T-cell (primary cell): ENCODE measurements at places on chromosomes 6 and 20.

DNA sequence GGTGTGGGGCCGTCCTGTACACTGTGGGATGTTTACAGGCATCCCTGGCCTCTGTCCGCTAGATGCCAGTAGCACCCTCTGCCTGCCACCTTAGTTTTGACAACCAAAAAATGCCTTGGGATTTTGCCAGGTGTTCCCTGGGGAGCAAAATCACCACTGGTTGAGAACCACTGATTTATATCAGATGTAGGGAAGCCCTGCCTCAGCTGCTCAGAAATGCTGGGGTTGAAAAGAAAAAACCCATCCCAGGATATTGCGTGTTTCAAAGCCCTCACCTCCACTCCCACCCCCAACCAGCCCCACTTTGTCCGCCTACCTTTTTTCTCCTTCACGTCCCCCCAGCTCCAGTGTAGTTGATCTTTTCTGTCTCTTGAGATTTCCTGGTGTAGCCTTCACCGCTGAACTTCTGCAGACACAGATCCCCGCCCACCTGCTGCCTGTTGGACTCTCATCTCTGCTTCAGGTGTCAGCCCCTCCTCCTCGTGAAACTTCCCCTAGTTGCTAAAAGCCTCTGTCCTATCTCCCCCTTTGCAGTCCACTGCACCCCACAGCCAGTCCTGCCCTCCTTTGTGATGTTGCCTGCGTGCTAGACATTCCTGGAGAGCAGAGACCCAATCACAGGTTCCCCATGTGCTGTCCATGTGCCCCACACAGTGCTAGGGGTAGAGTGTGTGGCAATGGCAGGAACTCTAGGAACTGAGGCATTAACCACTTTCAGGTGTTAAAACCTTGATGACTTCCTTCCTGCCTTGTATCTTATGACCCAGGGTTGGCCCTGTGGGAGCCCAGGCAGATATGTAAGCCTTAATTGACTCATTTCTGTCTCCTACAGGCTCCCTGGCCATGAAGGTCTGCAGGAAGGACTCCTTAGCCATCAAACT lies 98.9 kb downstream of the TBC1D7 start:
- H3K36me3 ChIP-seq = no peaks in the 10 kb centered on the region
- no peak overlapping the region for H3K27ac ChIP-seq
- H3K4me1 ChIP-seq = peaks cover 22% of the 10 kb centered on the region
- no peaks in the 10 kb centered on the region for H3K27me3 ChIP-seq
- DNase-seq = no peak

DNA sequence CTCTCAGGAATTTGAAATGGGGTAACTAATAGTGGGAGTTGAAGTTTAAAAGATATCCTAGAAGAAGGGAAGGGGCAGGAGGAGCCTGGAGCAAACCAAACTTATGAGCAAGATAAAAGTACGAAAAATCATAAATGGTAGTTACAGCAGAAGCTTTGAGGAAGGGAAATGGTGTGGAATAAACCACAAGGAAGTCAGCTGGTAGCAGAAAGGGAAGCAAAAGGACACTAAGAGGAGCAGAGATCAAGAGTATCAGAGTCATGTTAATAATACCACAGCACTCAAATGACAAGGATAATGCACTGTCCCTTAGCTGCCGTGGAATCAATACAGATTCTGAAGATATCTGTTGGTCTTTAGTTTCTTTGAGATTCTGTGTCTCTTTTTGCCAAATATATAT lies 44.9 kb upstream of the CCDC28A start:
- no peaks in the 10 kb centered on the region for H3K4me1 ChIP-seq
- no peak for DNase-seq
- peaks cover 5% of the 10 kb centered on the region for H3K27me3 ChIP-seq
- no peak overlapping the region for H3K27ac ChIP-seq

DNA sequence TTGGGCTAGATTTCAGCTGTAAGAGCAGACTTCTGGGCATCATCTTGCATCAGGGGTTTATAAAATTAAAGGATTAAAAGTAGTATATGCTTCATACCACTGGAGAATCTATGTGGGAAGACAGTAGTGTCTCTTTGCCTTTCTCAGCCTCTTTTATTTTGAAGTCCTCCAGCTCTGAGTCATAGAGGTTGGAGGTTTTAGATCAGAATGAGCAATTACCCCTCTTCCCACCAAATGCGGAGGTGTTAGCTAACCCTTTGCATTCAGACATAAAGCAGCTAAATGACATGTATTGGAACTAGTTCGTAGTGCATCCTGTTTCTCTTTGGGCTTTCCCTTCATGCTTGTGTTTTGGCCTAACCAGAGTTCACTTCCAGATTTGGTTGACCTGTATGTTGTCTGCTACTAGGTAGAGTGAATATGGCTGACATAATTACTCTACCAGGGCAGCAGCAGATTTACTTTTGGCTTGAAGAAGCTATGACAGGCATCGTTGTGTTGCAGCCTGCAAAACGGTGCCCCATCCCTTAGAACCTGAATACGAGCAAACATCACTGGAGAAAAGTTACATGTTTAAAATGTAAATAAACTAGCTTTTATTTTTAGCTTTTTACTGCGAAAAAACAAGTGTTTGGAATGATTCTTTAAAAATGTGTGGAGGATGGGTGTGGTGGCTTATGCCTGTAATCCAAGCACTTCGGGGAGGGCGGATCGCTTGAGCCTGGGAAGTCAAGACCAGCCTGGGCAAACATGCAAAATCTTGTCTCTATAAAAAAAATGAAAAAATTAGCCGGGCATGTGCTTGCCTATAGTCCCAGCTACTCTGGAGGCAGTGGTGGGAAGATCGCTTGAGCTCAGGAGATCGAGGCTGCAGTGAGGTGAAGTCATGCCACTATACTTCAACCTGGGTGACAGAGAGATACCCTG lies 82.2 kb downstream of the MYO6 start:
- DNase-seq = no peak
- no peaks in the 10 kb centered on the region for H3K4me1 ChIP-seq
- no peaks in the 10 kb centered on the region for H3K36me3 ChIP-seq
- no peak overlapping the region for H3K4me3 ChIP-seq
- H3K27ac ChIP-seq = no peak overlapping the region

DNA sequence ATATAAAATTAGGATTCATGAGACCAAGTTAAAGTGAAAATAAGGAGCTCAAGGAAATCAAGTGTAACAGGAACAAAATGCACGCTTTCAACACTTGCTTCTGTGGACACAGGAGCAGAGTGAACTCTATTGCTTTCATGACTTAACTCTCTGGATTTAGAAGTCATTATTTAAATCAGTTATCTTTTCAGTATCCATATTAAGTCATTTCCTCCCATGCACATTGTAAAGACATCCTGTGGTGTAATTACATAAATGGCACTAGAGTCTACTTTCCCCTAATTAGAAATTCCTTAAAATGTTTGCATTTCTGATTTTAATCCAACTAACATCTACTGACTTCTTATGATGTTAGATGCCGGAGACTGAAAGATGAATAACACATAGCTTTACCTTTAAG lies 88.0 kb downstream of the INSM1 start:
- H3K36me3 ChIP-seq = peaks cover 4% of the 10 kb centered on the region
- H3K4me3 ChIP-seq = no peak overlapping the region
- H3K27me3 ChIP-seq = no peaks in the 10 kb centered on the region
- DNase-seq = no peak

GRCh38 chr6:42222448-42222847 lies 4.8 kb upstream of the MRPS10 start:
- DNase-seq = no peak
- no peaks in the 10 kb centered on the region for H3K27me3 ChIP-seq
- H3K36me3 ChIP-seq = peaks cover 3% of the 10 kb centered on the region
- H3K4me3 ChIP-seq = no peak overlapping the region
- H3K4me1 ChIP-seq = no peaks in the 10 kb centered on the region

DNA sequence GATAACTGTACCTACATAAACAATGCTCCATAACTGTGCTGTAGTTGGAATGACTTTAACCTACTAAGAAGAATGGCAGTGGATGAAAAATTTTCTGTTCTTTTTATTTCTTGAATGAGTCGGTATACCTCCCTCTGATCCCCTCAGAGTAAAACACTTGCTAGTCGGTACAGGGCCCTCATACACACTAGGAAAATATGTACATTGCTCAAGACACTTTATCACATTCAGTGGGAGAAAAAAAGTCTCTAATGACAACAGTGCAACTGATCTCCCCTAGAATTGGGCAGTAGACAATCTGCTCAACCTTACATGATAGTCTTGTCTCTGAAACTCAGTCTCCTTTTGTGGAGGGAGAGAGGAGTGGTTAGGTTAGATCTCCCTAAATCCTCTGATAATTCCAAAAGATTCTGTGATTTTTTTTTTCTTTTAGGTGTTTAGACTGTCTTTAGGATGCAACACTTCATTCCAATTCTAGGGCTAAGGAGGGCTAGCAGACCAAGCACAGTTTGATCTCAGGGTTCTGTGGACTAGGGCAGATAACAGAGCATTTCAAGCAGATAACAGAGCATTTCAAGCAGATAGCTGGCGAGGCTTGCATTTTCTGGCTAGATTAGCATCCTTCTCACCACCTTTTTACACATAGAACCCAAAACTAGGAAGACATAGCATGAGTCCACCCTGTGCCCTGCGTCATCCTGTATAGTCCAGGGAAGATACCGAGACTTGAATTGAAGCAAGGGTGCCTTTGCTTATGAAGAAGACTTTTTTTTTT lies 100.3 kb upstream of the TNFAIP3 start:
- H3K36me3 ChIP-seq = no peaks in the 10 kb centered on the region
- DNase-seq = no peak
- peaks cover 14% of the 10 kb centered on the region for H3K4me1 ChIP-seq
- H3K4me3 ChIP-seq = no peak overlapping the region

- H3K36me3 ChIP-seq = no peaks in the 10 kb centered on the region
- DNase-seq = no peak
- H3K4me1 ChIP-seq = peaks cover 41% of the 10 kb centered on the region
- H3K27me3 ChIP-seq = no peaks in the 10 kb centered on the region
- H3K27ac ChIP-seq = no peak overlapping the region
These were observed 127.6 kb downstream of the MAP3K7 start for GRCh38 chr6:90459225-90459758.

DNA sequence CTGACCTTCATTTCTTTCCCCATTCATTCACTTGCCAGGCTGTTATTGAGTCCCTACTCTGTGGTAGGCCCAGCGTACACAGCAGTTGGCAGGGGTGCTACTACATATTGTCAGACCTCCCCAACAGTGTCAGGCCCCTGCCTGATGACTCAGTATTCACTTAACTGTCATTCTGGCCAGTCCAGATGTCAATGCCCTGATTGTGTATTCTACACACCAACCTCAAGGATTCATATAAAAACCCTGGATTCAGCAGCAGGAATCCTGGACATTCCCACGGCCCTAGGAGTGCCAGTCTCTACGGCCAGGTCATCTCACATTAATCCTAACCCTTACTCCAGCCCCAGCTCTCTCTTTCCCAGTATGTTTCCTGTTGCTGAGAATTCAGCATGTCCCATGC lies 151.5 kb downstream of the TASP1 start:
- H3K4me1 ChIP-seq = no peaks in the 10 kb centered on the region
- H3K27me3 ChIP-seq = no peaks in the 10 kb centered on the region
- H3K27ac ChIP-seq = no peak overlapping the region
- H3K36me3 ChIP-seq = peaks cover 5% of the 10 kb centered on the region
- no peak overlapping the region for H3K4me3 ChIP-seq

- H3K4me1 ChIP-seq = no peaks in the 10 kb centered on the region
- H3K27ac ChIP-seq = no peak overlapping the region
- H3K4me3 ChIP-seq = no peak overlapping the region
- no peaks in the 10 kb centered on the region for H3K36me3 ChIP-seq
These were observed 5.7 kb upstream of the SASH1 start for GRCh38 chr6:148336901-148337300.

DNA sequence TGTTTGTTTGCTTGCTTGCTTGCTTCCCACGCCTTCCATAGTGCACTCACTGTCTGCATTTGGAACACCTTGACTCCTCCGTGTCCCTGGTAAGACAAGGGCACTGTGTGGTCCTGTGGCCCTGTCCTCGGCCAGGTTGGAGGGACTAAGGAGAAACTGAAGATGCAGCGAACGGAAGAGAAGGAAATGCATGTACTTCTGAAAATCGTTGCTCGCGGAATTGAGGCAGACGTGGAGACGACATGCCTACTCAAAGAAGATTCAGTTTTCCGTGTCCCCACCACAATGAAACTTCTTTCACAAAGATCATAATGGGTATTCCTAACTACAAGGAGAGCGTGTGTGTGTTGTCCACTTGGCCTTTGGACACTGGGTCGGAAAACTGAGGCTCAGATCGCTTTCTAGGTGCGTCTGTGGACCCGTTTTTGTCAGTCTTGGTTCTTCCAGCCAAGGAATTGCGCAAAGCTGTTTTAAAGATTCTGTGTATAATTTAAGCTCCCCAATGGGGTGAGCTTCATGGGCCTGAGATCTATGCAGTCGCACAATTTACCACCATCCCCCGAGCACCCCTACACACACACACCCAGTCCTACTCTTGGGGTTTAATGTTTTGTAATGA lies 120.4 kb upstream of the ZNF184 start:
- peaks cover 32% of the 10 kb centered on the region for H3K27me3 ChIP-seq
- DNase-seq = no peak
- H3K27ac ChIP-seq = no peak overlapping the region
- no peak overlapping the region for H3K4me3 ChIP-seq

DNA sequence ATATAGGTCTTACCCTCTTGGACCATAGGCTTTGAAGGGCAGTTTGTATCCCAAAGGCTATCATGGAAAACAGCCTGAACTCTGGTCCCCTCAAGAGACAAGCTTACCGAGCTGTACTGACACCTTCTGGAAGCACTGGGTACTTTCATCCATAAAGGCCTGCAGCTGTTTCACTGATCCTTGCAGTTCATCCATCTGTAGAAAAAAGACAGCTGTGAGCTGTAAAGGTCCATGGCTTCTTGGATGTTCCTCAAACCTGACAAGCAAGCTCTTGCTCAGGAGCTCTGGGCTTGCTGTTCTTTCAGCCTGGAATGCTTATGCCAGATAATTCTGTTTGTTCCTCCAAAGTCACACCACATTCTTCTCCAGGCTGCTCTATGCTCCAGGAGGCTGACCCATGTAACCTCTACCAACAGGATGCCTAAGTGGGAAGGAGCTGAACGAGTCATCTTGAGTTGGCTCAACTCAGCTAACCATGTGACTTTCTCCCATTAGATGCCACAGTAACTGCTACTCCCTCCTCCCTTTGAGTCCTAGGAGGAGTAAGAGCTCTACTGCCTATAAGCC lies 8.8 kb upstream of the NDRG3 start:
- H3K27me3 ChIP-seq = no peaks in the 10 kb centered on the region
- H3K27ac ChIP-seq = no peak overlapping the region
- peak; percentile 73 for DNase-seq
- H3K36me3 ChIP-seq = peaks cover 20% of the 10 kb centered on the region
- H3K4me1 ChIP-seq = no peaks in the 10 kb centered on the region

- H3K36me3 ChIP-seq = no peaks in the 10 kb centered on the region
- DNase-seq = no peak
- H3K27ac ChIP-seq = no peak overlapping the region
These were observed 100.2 kb upstream of the ARMC2 start for GRCh38 chr6:108748055-108748454.
